ENCODE measurements at places on chromosomes 12 and 14.

- DNase-seq: no peak
These were observed 54.6 kb downstream of the TRAFD1 start for GRCh38 chr12:112179916-112180315.

- DNase-seq: no peak
These were observed 406.9 kb upstream of the CLEC14A start for GRCh38 chr14:38662781-38663180.

DNA sequence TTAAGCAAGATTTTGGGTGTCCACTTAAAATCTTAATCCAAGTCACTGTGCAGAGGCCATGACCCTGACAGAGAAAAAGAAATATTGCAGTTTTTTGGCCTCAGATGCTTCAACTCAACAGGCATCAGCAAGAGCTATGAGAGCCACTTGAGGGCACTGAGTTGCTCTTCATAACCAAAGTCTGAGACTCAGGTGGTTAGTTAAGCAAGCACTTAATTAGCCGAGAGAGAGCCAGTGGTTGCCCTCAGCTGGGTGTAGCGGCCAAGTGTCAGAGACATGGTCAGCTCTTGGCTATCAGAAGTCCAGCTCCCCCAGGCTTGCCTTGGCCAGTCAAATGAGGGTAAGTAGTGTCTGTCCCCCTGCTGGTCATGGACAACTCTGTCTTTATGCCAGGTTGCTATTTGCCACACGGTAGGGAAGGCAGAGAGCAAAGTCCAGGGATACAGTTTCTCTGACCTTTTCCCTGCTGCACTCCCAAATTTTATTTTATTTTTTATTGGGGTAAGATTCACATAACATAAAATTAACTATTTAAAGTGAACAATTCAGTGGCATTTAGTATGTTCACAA, 9.0 kb upstream of the KRT71 start:
- no peak for DNase-seq

DNA sequence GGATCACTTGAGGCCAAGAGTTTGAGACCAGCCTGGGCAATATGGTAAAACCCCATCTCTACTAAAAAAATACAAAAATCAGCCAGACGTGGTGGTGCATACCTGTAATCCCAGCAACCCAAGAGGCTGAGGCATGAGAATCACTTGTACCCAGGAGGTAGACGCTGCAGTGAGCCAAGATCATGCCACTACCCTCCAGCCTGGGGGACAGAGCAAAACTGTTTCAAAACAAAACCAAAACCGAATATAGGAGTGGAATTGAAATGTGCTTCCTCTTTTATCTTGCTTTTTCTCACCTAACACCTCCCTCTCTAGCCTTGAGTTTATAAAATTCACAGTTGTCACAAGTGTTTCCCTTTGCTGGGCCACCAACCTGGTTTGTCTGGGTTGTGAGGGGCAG, 181.9 kb downstream of the PAH start:
- no peak for DNase-seq

- DNase-seq: no peak
These were observed 54.6 kb upstream of the DICER1 start for GRCh38 chr14:95211721-95212504.

- no peak for DNase-seq
These were observed 201.2 kb upstream of the PRICKLE1 start for GRCh38 chr12:42790761-42791151.

GRCh38 chr12:123021688-123022604, 41.5 kb downstream of the ARL6IP4 start:
- no peak for DNase-seq

GRCh38 chr12:3646561-3647241, 106.2 kb downstream of the CRACR2A start:
- DNase-seq: no peak

- DNase-seq: no peak
These were observed 97.5 kb downstream of the LRRC74A start for GRCh38 chr14:76923431-76924370.

DNA sequence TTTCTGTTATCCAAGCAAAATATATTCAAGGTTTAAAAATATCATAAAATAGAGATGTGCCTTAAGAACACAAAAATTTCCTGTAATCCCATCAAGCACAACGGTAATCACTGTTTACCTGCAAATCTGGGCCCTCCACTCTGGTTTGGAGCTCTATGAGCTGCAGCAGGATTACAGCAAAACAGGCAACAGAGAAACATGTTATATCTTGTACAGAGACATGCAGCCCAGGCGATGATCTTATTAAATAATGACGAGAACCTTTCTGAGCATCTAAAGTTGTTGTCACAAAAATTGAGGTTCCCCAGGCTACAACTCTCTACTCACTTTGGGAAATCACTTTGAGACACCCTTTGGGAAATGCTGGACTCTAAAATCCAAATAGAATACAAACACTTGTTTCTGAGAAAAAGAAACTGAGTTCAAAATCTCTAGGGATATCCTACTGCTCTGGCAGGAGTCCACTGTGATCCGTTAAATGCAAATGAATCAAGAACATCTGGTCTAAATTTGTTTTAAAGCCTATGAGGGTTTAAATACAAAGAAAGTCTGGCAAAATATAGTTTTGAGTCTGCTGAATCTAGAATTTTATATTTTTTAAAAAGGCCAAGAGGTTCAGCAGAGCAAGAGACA, 36.3 kb downstream of the STON2 start:
- DNase-seq: no peak

- DNase-seq: no peak
These were observed 6.3 kb upstream of the TPCN1 start for GRCh38 chr12:113214895-113215400.

DNA sequence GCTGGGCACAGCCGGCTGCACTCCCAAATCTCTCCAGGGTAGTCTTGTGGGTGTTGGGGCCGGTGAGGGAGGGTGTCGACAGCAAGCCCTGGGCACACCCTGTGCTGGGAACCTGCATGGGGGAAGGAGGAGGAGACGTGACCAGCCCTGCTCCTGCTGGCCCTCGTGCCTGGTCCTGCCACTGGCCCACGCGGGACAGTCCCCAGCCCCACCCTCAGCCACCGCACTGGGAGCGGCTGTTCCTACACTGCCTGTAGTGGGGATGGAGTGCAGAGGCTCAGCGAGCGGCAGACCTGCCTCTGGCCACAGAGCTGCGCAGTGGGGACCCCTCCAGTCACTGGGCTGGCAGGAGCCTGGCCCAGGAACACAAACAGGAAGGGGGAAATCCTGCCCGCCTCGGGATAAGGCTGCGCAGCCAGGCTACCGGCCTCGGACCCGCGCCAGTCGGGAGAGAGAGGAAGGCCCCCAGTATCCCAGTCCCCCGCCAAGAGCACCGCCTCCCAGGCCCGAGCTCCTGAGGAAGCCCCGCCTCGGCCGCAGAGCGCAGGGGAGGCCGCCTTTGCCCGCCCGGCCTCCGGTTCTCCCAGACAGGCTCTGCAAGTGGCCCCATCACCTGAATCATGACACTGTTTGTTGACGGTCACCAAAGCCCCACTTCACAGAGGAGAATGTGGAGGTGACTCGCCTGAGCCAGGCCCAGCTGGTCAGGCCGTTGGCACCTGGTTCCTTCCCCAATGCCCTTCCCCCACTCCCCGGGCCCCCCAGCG, 10.6 kb downstream of the AHNAK2 start:
- no peak for DNase-seq

GRCh38 chr14:92692822-92693226, 55.6 kb downstream of the LGMN start:
- DNase-seq: no peak

DNA sequence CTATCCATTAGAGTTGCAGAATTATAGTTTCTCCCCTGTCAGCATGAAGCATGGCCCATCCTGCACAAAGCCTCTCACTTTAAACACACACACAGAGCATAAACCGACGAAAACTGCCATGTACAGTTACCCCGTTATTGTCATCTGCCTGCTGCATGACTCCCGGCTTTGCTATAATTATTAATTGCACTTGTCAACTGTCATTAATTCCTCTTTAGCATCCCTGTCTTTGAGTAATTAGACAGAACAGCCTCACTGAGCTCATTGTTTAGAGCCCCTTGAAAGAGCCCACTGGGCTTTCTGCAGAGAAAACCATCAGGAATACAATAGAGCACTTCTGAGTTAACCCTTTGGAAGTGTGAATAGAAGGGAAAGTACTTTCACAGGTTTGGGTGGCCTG, 307.2 kb upstream of the SOX5 start:
- DNase-seq: no peak
